ENCODE measurements at places on chromosomes 11 and 22.

- no peak for DNase-seq
Observed at GRCh38 chr11:30210357-30210756, 20.5 kb upstream of the FSHB start.

- DNase-seq, result no peak
Observed at GRCh38 chr11:131478341-131478740, 107.9 kb downstream of the NTM start.

- peak; percentile 72 for DNase-seq
Observed at GRCh38 chr22:46070215-46070802, 80.0 kb upstream of the PPARA start.

DNA sequence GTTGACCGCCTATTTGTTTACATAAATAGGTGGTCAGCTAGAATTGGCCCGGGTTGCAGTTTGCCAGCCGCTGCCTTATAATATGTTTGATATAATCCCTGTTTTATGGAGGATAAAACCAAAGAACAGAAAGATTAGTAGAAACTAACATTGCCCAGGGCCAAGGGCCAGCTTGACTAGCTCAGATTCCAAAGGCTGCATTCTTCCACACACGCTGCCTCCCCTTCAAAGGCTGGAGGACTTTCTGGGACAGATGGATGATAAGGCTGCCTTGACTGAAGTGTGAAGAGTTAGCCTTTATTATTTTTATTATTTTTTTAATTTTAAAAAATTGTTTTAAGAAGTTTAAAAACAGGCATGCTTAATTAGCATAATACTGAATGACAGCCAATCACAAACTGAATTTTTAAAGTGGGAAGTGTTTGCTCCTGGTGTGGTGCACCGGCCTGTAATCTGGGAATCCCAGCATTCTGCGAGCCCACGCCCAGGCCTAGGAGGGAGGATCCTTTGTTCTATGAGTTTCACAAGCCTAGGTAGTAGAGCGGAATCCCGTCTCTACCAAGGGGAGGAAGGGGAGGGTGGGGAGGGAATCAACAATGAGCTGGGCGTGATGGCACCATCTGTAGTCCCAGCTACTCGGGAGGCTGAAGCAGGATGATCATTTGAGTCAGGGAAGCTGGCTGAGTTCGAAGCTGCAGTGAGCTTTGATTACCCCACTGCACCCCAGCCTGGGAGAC, 114.9 kb downstream of the NAV2 start:
- DNase-seq, result no peak

- DNase-seq, result no peak
Observed at GRCh38 chr11:124861670-124862069, 3.6 kb upstream of the ROBO3 start.

DNA sequence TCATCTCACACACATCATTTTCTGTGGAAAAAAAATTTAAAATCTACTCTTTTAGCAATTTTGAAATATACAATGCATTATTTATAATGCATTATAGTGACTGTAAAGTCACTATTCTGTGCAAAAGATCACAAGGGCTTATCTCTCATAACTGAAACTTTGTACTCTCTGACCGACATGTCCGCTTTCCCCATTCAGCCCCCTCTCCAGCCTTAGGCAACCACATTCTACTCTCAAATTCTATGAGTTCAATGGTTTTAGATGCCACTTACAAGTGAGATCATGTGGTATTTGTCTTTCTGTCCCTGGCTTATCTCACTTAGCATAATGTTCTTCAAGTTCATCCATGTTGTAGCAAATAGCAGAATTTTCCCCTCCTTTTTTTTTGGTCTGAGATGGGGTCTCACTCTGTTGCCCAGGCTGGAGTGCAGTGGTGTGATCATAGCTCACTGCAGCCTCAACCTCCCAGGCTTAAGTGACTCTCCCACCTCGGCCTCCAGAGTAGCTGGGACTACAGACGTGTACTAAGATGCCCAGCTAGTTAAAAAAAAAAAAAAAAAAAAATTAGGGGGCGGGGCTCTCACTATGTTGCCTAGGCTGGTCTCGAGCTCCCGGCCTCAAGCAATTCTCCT, 44.5 kb downstream of the SYN3 start:
- no peak for DNase-seq

GRCh38 chr22:27731621-27732020, 69.9 kb downstream of the MN1 start:
- DNase-seq, result no peak

DNA sequence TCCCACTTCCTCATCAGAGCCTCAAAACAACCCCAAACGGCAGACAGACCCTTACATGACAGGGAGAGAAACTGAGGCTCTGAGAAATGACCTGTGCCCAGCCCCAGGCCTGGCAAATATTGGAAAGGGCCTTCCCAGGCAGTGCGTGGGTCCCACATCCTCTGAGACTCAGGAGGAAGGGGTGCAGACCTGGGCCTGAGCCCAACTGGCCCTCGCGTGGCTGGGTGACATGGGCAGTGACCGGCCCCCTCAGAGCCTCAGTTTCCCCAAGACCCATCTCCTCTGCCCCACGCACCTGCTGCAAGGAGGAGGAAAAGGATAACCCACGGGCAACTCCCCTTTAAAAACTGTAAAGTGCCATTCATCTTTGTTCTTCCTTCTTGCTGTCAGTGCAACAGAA, 35.6 kb downstream of the ELFN2 start:
- DNase-seq, result no peak

DNA sequence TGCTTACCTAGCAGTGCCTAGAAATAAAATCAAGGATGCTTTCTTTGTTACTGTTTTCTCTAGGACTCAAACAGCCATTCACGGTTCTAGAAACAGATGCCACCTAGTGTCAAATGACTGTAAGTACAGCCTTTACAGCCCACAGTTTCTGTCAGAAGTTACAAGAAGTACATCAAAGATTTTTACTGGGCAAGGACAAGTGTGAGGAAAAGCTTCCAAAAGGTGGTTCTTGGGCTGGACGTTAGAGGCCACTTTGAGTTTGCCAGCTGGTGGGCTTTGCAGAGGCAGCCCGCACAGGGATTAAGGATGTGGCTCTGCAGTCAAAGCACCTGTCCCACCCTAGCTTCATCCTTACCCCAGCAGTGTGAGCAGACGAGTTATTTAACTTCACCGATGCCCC, 6.9 kb downstream of the KMT5B start:
- DNase-seq, result peak; percentile 42

GRCh38 chr11:109512249-109512648, 90.3 kb downstream of the C11orf87 start:
- no peak for DNase-seq

DNA sequence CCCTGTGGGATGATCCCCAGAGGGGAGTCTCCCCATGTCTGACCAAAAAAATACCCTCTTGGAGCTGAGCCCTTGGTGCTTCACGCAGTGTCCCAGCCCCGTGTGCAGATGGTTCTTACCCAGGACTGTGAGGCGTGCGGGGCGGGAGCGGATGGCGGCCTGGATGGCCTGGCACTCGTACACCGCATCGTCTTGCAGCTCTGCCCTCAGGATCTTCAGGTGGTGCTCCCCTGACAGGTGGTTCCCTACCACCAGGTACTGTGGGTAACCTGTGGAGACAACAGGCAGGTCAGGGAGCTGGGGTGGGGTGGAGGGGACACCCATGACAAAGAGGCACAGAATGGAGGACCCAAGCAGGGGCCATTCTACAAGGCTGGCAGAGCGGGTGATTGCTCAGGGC, 165.7 kb downstream of the ST3GAL4 start:
- DNase-seq, result no peak

DNA sequence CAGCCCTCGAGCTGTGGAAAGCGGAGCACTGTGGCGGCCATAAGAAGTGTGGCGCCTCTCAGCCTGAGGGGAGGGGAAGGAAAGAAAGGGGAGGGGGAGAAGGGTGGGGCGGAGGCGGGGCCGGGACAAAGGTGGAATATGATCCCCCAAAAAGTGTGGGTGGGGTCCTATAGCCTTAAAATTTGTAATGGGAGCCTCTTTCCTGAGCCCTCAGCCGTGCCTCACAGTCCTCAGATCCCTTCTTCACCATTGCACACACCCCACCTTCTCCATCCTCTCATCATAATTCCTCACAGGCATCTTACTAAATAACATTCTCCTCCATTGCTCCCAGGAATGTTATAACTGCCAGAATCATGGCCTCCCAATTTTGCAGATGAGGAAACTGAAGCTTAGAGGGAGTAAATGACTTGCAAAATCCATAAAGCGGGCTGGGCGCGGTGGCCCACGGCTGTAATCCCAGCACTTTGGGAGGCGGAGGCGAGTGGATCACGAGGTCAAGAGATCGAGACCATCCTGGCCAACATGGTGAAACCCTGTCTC, 600 bp upstream of the RAB6A start:
- peak; percentile 34 for DNase-seq

- DNase-seq, result peak; percentile 49
Observed at GRCh38 chr11:129374993-129375750, 476 bp upstream of the BARX2 start.

Measured in activated T-cell treated with anti-CD3 and anti-CD28 coated beads, Interleukin-2, amount 50 U/mL, for 24 hours (primary cell).